ENCODE measurements at places on chromosomes 4 and X.

GRCh38 chr4:87498446-87498900 lies 30.7 kb downstream of the SPARCL1 start:
- no peak for DNase-seq

DNA sequence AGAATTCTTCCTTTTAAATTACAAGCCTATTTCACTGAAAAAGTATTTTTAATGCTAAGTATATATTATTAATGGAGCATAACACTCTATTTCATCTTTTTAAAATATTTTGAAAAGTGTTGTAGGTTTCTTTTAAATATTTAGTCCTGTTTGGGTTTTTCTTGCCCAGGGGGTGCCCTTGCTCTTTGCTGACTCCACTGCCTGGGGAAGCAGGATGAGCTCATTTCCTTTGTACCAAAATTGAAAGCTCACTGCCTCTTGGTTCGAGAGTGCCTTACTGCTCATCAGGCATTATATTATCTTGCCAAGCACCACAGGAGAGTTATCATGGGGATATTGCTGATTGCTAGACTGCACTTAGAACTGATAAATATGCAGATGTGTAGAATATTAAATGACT lies 819.2 kb downstream of the PCDH18 start:
- no peak for DNase-seq

GRCh38 chr4:141240259-141240658 lies 19.6 kb downstream of the ZNF330 start:
- DNase-seq: no peak

GRCh38 chr4:180926277-180926676 lies 1316.9 kb upstream of the TENM3 start:
- DNase-seq: no peak

GRCh38 chr4:161254375-161254774 lies 909.4 kb downstream of the FSTL5 start:
- no peak for DNase-seq

GRCh38 chr4:55124322-55125076 lies 896 bp downstream of the KDR start:
- DNase-seq: no peak

DNA sequence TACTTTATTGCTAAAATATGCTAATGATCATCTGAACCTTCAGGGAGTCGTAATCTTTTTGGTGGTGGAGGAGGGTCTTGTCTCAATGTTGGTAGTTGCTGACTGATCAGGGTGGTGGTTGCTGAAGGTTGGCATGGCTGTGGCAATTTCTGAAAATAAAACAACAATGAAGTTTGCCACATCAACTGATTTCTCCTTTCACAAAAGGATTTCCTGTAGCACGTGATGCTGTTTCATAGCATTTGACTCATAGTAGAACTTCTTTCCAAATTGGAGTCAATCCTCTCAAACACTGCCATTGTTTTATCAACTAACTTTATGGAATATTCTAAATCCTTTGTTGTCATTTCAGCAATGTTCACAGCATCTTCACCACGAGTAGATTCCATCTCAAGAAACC lies 19.3 kb downstream of the DDIT4L start:
- no peak for DNase-seq

Measured in HFF-Myc (cell line).